ENCODE measurements at places on chromosomes 12 and 14. TPM values are rescaled to one million over a fixed set of nuclear protein-coding genes. Genes with fewer than 3 reads are reported as not detected.

DNA sequence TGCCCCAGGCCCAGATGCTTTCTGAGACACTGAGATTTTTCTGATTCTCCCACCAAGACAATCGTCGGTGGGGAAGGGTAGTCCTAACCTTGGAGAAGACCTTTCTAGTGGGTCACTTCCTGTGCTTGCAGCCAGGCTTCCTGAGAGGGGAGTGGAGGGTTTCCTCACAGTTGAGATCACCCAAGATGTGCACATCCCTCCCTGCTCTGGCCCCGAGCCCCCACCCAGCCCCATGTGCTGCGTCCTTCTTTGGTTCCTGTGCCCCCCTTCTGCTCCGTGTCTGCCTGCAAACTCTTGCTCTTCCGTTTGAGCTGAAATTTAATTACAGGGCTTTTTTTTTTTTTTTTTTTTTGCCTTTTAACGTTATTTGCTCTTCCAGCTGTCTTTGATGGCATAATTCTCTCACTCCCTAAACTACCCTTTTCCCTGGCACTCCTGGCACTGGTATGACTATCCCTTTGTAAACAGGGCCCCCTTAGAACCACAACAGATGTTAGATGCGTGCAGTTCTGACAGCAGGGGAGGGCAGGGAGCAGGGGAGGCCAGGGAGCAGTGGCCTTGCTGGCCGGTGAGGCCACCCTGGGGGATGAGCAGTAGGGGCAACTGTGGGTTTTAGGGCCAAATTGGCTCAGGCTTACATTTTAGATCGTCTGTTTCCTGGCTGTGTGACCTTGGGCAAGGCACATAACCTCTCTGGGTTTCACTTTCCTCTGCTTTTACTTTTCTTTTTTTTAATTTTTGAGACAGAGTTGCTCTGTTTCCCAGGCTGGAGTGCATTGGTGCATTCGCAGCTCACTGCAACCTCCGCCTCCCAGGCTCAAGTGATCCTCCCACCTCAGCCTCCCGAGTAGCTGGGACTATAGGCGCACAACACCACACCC lies 144.5 kb downstream of the PHETA1 start:
- H3K4me3 ChIP-seq = no peak overlapping the region
- no peak for DNase-seq
- H3K27ac ChIP-seq = peak overlapping the region; percentile 62
- no peaks in the 10 kb centered on the region for H3K36me3 ChIP-seq

GRCh38 chr12:47393403-47393790 lies 312.4 kb downstream of the RPAP3 start:
- peaks cover 37% of the 10 kb centered on the region for H3K36me3 ChIP-seq
- DNase-seq = no peak
- H3K4me1 ChIP-seq = peaks cover 82% of the 10 kb centered on the region
- no peaks in the 10 kb centered on the region for H3K27me3 ChIP-seq
- peak overlapping the region; percentile 84 for H3K27ac ChIP-seq

GRCh38 chr12:60834806-60835205 lies 1239.0 kb downstream of the SLC16A7 start:
- no peak overlapping the region for H3K27ac ChIP-seq
- H3K4me3 ChIP-seq = no peak overlapping the region
- no peak for DNase-seq
- no peaks in the 10 kb centered on the region for H3K4me1 ChIP-seq
- no peaks in the 10 kb centered on the region for H3K36me3 ChIP-seq
- no peaks in the 10 kb centered on the region for H3K27me3 ChIP-seq

DNA sequence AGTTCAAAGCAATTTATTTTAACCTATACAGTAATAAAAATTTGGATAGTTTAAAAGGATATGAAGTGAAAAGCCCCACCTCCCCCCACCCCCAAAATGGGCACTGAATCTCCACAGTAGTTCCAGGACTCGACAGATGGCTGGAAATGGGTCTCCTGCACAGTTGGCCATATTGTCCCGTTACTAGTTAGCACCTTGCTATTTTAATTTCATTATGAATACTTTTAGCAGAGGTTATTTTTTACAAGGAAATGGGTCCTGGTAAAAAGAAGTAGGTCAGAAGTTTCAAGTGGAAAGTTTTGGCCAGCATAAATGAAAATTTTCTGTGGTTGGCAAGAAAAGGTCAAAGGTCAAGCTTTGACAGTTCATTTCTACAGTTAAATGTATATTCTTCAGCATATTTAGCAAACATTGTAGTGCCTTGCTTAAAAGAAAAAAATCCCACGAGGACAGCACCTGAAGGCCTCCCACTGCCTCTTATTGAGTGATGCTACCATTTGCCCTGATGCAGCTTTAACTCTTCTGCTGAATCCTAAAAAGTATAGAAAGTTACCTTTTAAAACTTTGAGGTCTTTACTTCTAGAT lies 28.3 kb downstream of the MTHFD1 start:
- no peaks in the 10 kb centered on the region for H3K27me3 ChIP-seq
- H3K4me1 ChIP-seq = peaks cover 14% of the 10 kb centered on the region
- H3K4me3 ChIP-seq = no peak overlapping the region

DNA sequence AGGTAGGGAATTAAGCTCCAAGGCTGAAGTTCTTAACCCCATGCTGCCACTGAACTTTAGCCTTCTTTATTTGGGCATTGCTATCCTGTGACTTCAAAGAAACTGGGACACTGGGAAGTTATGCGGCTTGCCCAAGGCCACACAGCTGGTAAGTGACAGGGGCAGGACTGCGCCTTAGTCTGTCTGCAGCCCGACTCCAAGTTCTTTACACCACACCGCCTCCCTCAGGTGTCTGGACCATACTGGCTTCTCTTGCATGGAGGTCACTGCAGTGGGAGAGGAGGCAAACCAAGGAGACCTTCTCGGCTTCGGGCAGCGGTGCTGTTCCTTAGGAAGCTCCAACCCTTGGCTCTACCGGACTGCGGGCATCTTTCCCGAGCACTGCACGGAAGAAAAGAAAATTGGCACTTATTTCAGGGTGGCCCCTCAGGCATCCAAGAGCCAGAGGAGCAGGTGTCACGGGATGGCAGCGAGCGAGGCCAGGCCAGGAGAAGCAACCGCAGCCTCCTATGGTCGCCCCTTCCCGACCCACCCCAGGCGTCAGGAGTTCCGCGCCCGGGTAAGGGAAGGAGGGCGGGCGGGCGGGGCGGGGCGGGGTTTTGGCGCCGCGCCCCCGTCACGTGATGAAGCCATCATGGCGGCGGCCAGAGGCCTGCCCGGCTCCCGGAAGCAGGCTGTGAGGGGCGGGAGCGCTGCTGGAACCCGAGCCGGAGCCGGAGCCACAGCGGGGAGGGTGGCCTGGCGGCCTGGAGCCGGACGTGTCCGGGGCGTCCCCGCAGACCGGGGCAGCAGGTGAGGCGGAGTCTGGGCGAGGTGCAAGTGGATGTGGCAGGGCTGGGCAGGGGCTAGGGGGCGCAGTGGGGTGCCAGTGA lies 16.4 kb upstream of the ESPL1 start:
- peak; percentile 73 for DNase-seq
- H3K27me3 ChIP-seq = no peaks in the 10 kb centered on the region
- H3K4me3 ChIP-seq = peak overlapping the region; percentile 99
- peaks cover 27% of the 10 kb centered on the region for H3K36me3 ChIP-seq
- peaks cover 47% of the 10 kb centered on the region for H3K4me1 ChIP-seq

CSRP2 gene
- 0.22 TPM for total RNA-seq

IL25 gene
- not detected for total RNA-seq

All from activated CD4-positive, alpha-beta T cell treated with anti-CD3 and anti-CD28 coated beads, Interleukin-2, amount 10 ng/mL, durations not matched to agents 7 days and 5 days (primary cell).